Occipital lobe (tissue), 3 donors: ENCODE measurements at places on chromosomes 7 and 10. TPM values are rescaled to one million over a fixed set of nuclear protein-coding genes. Genes with fewer than 3 reads are reported as not detected.

Gene DGKI
- 202 TPM for total RNA-seq

Gene DDX50
- total RNA-seq: 54.4 TPM

Gene INHBA
- 33.1 TPM for total RNA-seq

Gene TAS2R5
- 3.4 TPM for total RNA-seq

Gene MARCHF5
- total RNA-seq: 24.8 TPM

Gene CYP3A4
- total RNA-seq: not detected

Gene FGFR2
- total RNA-seq: 71.9 TPM

Gene WNT8B
- total RNA-seq: not detected

Gene ANKRD30A
- not detected for total RNA-seq

Gene FAM131B
- 91.1 TPM for total RNA-seq

Gene DLX5
- 3.4 TPM for total RNA-seq

Gene COL17A1
- not detected for total RNA-seq

Gene IGF2BP3
- 84.1 TPM for total RNA-seq

Gene SPDYE11
- not detected for total RNA-seq

Gene SLC26A5
- not detected for total RNA-seq

Gene PVRIG
- total RNA-seq: not detected

Gene GFRA1
- total RNA-seq: 4.7 TPM

Gene SUGCT
- 3.9 TPM for total RNA-seq

Gene ZNF438
- 3.9 TPM for total RNA-seq

Gene GIMAP4
- 11.4 TPM for total RNA-seq

Gene ZNF487
- total RNA-seq: 9.7 TPM

Gene YKT6
- 54.7 TPM for total RNA-seq

Gene ZNF775
- 10.6 TPM for total RNA-seq

Gene GHRHR
- not detected for total RNA-seq

Gene FAM221A
- total RNA-seq: 16.4 TPM

Gene OPN1SW
- total RNA-seq: not detected

Gene WDFY4
- total RNA-seq: 0.94 TPM
